NCI-H1048 (cell line): ENCODE measurements at places on chromosomes 7 and 10.

- DNase-seq: peak; percentile 19
Observed at GRCh38 chr7:55018361-55019190, at the start of gene EGFR. Gene EGFR, plus strand, starts transcription at chr7:55019017. Its CDS starts 261 bp downstream, at chr7:55019278.

DNA sequence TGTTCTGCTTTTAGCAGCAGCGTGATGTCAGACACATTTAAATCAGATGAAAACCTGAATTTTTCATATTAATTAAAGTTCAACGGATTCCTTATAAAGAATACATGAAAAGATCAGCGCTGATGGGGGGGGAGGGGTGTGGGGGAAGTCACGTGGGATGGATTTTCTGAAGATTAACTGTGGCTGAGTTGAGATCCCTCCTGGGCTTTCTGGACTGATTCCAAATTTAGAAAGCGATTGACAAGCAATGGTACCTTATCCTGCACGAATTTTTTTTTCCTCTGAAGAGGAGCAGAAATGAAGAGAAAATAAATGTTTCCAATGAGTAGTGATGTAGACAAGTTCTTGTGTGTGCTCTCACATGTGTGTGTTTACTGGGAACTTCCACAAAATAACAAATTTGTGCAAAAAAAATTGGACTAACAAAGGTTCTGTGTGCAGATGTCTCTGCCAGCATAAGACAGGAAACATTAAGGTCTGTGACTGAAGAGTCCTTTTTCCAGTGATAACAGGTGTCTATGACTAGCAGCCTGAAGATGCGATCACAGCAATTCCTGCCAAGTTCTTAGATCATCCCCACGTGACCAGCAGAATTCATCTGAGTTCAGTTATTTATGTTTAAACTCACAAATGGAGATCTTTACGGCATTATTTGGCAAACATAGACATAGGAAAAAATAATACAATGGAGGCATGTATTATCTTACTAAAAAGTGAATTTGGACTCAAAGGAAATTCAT lies 585.2 kb upstream of the CELF2 start:
- DNase-seq: peak; percentile 7

DNA sequence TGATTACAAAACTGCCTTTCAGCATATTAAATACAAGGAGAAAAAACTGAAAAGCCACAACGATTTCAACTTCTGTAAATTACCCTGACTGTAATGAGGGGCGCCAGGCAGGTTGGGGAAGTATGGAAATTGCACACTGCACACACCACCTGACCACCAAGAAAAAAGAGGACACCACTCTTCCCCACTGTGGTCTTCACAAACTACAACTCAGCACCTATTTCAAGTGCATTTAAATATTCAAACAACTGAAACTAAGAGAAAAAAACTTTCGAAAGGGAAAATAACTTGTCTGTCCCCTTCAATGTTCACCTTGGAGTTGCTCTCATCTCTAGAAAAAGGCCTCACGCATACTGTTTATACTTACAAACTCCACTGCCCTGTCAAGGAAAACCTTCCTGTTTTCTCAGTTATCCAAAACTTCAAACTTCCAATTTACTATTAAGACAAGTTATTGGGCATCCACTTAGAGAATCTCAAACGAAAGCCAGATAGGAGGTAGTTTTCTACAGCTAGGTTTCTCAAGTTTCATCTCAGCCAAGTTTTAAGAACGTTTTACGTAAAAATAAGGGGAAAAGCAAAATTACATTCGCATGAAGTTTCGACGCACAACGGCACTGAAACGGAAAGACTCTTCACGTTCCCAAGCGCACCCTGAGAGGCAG lies 1.4 kb downstream of the LARP4B start:
- DNase-seq: no peak

DNA sequence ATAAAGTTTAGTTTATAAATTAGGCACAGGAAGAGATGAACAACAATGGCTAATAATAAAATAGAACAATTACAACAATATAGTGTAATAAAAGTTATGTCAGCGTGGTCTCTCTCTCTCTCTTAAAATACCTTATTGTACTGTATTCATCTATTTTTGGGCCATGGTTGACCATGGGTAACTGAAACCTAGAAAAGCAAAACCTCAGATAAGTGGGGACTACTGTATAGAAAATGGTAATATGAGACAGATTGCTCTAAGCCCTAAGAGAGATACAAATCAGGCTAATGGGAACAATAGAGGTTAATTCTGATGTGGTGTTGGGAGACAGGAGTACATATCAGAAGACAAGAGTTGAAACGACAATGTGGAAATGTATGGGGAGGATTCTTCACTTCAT lies 86.2 kb downstream of the ZNF365 start:
- DNase-seq: no peak

GRCh38 chr7:32519763-32520162 lies 24.5 kb downstream of the AVL9 start:
- DNase-seq: no peak

DNA sequence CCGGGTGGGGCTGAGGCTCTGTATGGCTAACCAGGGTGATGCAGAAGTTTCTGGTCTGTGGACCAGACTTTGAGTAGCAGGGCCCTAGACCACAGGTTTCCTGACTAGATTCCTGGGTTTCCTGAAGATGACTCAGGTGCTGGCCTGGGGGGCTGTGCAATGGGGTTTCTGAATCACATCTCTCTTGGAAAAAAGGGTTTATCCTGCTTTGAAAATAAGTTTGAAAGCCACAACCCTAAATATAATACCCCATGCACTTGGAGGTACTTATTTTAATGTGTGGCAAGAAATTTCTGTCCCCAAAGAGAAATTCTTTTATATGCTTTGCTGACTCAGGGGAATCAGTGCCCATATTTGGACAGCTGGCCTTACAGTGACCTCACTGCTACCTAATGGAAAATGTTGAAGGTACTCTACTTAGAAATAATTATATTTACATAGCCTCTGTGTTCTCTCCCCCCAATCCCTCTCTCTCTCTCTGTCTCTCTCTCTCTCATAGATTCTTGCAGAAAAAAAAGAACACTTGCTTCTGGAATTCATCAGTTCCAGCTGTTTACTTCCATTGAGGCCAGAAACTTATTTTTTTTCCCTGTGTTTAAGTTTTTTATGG lies 184.4 kb upstream of the LYZL2 start:
- DNase-seq: no peak

DNA sequence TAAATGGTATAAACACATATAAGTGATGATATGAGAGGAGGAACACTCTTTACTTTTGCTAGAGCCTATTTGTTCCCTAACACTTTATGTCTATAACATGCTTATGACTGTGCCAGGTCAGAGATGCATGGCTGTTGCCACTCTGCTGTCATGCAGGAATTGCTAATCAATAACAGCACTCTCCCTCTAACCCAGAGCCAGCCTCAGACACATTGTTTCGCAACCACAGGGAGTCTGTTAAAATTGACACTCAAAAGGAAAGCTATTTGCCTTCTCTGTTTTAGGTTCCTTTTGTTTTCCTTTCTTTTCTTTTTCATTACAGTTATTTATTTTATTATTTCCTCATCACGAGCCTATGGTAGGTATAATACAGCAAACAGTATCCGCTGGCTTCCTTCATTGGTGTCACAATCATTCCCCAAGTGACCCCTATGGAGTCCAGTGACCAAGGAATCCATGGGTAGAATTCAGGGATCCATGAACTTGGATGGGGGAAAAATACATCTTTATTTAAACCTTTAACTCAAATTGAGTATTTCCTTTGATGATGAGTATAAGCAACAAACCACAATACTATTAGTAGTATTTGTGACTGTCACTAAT lies 6.8 kb downstream of the PON2 start:
- no peak for DNase-seq

DNA sequence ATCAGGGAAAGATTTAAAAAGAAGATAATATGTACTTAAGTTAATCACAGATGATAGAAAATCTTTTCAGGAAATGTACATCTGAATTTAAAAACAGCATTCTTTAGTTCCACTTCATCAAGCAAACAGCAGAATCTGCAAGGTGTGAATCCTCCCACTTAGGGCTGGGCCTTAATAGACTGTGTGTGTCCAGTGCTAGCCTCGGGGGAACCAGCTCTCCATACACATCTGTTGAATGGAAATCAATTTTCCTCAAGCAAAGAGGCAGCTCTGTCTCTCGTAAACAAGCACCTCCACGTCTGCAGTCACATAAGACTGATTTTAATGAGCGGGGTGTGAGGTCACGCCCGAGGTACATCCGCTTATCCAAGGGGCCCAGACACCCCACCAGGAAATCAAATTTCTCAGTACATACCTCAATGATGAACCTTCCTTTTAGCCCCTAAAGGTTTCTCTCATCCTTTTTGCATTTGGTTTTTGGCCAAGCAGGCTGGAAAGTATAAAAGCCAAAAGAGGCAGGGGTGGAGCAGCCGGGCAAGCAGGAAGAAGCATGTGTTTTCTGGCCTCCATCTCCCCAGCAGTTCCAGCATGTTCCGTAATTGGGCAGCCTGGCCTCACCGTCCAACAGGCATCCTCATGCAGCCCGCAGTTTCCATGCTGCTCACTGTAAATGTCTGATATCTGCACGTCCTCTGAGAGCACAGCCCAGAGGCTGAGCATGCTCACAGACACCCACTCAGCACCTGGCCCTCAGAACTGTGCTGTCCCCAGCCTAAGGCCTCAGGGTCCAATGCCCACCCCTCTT lies 131.3 kb downstream of the GLI3 start:
- no peak for DNase-seq

GRCh38 chr10:113965077-113965476 lies 78.6 kb upstream of the ADRB1 start:
- no peak for DNase-seq

DNA sequence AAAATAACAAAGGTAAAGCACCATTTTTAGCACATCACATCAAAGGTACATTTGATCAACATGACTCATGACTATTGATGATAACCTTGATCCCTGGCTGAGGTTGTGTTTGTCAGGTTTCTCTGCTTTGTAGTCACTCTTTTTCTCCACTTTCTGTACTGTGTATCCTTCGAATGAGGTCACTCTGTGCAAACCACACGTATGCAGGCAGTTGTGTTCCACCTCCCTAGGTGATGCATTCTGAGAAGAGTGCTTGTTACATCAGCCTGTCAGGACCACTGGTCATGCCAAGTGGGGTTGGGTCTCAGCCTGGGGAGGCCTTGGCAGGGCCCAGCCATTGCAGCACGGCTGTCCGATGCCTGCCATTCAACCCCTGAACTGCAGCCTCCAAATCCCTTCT lies 62.8 kb upstream of the GJD4 start:
- no peak for DNase-seq

DNA sequence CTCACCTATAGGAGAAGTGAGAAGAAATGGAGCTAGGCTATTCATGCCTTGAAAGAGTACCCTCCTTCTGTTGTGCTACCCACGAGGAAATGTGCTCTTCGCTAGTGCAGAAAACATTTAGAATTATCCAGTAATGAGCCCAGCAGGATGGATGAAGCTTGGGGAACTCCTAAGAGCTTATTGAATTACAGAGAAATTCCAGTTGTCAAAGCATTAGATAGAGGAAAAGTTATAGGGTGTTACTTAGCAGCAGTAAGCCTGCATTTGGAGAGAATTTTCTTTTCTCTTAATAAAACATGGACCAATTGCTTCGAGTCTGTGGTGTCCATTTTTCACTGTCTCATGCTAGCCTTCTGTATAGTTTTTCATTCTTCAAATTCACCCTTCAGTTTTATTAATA lies 5.0 kb downstream of the R3HCC1L start:
- no peak for DNase-seq

GRCh38 chr7:1236132-1236661 lies 3.5 kb downstream of the UNCX start:
- no peak for DNase-seq

DNA sequence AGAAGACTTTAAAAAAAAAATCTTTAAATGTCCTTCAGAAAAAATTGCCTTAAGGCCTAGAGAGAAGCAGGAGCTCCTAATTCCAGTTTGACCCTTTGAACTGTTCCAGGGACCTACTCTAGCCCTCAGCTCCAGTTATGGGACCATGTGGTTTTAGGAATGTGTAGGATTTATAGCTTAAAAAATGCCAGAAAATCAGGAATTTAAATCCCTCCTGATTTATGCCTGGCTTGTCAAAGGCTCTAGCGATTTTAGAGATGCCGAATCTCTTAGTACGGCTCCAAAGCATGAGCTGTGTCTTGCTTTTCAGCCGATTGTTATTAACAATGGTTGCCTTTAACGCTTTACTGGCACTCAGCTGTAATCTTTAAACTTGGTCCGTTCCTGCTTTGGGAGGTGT lies 130.6 kb upstream of the NPVF start:
- DNase-seq: no peak

DNA sequence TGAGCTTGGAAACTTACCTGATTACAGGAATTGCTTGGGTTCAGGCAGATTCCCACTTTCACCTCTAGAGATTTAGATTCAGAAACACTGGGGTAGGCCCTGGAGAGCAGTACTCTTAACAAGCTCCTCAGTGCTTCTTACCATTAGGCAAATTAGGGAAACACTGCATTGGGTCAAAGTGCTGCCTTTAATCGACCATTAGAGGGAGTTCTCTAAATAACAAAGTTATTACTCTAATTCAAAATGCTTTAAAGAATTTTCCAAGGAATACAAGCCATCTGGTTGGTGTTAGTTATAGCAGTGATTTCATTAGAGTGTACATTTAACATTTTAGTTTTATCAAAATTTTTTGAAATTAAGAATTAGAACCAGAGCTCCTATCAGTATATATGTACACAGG lies 324.5 kb downstream of the GFRA1 start:
- no peak for DNase-seq

DNA sequence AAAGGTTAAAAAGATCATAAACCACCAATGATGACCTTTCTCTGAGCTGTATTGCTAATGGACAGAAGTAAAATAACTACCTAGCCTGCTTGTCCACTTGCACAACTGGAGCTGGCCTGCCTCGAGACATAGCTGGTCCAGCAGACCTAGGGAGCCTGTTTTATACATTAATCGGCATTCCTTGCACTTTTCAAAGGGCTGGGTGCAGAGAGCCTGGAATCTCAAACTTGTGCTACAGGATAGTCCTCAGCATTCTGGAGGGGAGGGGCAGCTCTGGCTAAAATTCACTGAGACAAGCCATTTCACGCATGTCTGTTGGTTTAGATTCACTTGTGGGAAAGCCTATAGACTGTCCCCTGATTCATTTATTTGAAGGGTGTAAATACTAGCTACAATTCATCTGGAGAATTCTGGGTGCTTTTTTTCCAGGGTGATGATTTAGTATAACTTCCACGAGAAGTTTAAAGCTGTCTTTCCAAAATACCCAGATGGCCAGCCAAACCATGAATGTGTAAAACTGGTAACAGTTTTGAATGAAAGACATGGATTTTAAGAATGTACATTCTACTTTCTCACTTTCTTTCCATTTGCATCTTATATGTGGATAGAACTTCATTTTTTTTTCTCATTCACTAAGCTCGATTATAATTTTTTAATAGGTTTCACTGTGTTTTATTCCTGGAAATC lies 389.4 kb downstream of the KCNMA1 start:
- DNase-seq: no peak
